ENCODE measurements at places on chromosomes 11 and 22.

- DNase-seq, result no peak
These were observed 104.0 kb downstream of the ARHGAP42 start for GRCh38 chr11:100791103-100791502.

- DNase-seq, result no peak
These were observed 5.5 kb downstream of the B3GNT6 start for GRCh38 chr11:77039491-77040400.

DNA sequence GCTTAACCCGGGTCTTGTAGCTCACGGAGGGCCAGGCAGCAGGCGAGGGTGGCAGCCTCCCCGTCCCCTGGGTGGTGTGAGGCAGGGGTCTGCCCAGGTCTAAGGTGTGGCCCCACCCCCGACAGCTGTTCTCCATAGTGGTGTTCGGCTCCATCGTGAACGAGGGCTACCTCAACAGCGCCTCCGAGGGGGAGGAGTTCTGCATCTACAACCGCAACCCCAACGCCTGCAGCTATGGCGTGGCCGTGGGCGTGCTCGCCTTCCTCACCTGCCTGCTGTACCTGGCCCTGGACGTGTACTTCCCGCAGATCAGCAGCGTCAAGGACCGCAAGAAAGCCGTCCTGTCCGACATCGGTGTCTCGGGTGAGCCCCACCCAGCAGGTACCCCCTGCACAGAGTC lies 24.4 kb downstream of the SYNGR1 start:
- DNase-seq, result no peak

- no peak for DNase-seq
These were observed 1.4 kb downstream of the CHKB start for GRCh38 chr22:50581031-50581949.

GRCh38 chr11:75376175-75376574 lies 23.1 kb upstream of the RPS3 start:
- DNase-seq, result no peak
